Activated CD4-positive, alpha-beta memory T cell treated with anti-CD3 and anti-CD28 coated beads for 36 hours (primary cell): ENCODE measurements at places on chromosomes 13 and 19.

DNA sequence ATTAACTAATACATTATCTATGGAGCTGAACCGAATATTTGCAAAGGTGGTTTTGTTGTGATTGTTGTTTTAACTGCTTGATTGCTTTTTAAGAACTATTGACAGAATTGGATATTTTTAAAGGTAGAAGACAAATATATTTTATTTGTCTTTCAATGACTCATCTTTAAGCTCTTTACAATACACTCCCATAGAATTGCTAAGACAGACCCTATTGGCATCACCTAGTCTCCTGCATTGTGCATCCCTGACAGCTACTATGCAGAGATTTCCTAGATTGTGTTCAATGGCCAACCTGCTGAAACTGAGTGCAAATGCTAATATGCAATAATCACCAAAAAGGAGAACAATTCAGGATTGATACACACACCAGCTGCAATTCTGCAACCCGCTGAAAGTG, 19.7 kb upstream of the SCEL start:
- no peak for DNase-seq

GRCh38 chr19:23776507-23777205, 18.0 kb upstream of the ZNF681 start:
- no peak for DNase-seq

GRCh38 chr19:13160557-13160956, 10.3 kb downstream of the IER2 start:
- DNase-seq = no peak

GRCh38 chr19:2648528-2648937, 54.0 kb downstream of the GNG7 start:
- DNase-seq = peak; percentile 82

DNA sequence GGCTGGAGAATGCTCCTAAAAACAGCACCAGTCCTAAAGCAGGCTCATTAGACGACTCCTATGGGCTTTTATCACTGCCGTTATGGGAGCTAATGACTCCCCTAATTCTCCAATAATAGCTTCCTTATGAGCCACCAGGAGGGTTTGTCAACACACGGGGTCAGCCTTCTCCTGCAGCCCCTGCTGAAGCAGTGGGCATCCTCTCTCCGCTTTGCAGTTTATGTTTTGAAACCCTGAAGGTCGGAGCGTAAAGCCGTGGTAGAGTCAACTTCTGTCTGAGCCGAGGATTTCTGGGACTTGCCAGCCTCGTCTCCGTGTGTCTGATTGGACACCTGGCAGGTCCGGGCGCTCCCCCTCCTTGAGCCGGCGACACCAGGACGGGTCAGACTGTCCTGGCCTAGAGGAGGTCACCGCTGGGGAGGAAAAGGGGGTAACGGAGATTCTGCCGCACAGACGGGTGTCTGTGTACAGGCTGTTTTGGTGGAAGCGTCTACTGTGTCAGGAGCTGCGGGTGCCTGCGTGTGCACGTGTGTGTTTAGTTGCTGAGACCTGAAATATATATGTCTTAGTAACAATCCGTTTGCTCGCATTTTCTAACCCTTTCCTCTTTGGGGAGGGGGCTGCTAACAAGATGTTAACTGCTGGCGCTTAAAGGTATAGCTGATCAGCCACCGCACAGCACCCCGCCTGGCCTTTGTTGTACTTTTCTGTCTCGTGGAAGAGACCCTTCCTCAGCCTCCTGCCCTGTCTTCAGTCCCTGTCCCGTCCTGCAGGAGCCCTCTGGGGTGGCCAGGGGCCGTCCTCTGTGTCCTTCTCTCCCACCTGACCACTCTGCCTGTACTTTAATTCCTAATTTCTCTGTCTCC, 1.9 kb downstream of the KDM4B start:
- DNase-seq = peak; percentile 21

GRCh38 chr19:30890033-30890432, 459.2 kb downstream of the TSHZ3 start:
- no peak for DNase-seq

GRCh38 chr13:108326309-108326708, 56.8 kb downstream of the TNFSF13B start:
- peak; percentile 49 for DNase-seq

- DNase-seq = no peak
Measured at GRCh38 chr13:64272681-64273080, 2857.0 kb upstream of the PCDH20 start.

DNA sequence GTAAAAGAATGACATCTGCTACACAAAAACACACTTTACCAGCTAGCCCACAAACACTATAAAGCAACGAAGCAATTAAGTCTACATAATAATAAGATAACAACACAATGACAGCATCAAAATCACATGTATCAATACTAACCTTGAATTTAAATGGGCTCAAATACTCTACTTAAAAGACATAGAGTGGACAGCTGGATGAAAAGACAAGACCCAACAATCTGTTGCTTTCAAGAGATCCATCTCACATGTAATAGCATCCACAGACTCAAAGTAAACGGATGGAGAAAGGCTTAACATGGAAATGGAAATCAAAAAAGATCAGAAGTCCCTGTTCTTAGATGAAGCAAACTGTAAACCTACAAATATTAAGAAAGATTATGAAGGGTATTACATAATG, 2175.9 kb downstream of the PCDH9 start:
- no peak for DNase-seq

DNA sequence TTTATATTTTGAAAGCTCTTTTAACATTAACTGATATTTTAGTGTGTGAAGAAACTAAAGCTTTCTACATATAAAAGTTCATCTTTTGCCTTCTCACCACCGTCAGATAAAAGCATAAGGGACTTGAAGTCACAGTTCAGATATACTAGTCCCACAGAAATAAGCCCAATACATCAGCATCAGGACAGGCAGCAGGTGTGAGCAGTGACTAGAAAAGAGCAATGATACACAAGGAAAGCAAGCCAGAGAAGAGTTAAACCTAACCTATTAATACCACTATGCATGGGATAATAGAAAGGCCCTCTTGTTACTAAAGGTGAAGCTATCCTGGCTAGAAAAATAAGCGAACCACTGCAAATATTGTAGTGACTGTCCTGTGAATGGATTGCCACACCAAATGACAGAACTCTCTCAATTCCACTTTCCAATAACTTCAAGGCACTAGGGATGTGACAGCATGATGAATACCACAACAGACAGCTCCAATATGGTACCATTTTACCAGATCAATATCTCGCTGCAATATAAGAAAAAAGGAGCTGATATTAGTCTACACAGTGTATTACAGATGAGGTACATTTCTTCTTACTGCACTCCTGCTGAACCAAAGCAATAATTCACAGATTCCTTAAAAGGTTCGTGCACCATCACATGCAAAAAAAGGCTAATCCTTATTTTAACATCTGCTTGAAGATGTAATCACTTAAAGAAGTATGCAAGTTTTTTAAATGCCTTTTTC, 114.1 kb downstream of the DACH1 start:
- no peak for DNase-seq

- no peak for DNase-seq
Measured at GRCh38 chr19:31121501-31121900, 227.7 kb downstream of the TSHZ3 start.

- DNase-seq = no peak
Measured at GRCh38 chr19:47470447-47471195, 1.1 kb downstream of the SLC8A2 start.

- no peak for DNase-seq
Measured at GRCh38 chr19:32881766-32882165, 12.2 kb upstream of the SLC7A9 start.

- no peak for DNase-seq
Measured at GRCh38 chr19:44818466-44819031, 9.6 kb downstream of the BCAM start.

DNA sequence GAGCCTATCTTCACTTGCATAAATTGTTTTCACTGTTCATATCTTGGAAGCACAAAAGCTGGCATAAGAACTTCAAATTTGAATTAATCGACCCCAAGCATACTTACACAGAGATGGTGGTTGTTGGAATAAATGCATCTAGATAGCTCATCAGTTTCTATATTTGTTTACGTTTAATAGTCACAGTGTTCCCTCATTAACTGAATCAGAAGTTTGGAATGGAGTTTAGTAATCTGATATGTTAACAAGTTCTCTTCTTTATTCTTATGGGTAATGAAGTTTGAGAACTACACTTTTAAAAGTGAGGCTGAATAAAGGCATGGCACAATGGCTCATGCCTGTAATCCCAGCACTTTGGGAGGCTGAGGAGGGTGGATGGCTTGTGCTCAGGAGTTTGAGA, 886.7 kb upstream of the PCDH20 start:
- no peak for DNase-seq

DNA sequence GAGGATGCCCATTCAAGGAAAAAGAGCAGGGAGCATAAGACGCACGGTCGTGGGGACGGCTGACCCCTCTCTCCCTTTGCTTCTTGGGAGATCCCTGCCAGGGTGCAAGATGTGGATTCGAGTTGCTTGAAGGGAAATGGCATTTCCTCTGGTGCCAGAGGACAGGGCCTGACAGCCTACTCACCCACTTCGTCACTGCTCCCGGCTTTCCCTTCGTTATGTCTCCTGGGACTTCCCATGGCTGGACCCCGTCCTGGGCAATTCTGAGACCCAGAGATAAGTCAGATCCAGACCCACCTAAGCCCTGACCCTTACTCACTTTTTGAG, 1.2 kb downstream of the TBC1D17 start:
- DNase-seq = no peak

GRCh38 chr19:996051-996838, 4.0 kb upstream of the GRIN3B start:
- DNase-seq = peak; percentile 82

DNA sequence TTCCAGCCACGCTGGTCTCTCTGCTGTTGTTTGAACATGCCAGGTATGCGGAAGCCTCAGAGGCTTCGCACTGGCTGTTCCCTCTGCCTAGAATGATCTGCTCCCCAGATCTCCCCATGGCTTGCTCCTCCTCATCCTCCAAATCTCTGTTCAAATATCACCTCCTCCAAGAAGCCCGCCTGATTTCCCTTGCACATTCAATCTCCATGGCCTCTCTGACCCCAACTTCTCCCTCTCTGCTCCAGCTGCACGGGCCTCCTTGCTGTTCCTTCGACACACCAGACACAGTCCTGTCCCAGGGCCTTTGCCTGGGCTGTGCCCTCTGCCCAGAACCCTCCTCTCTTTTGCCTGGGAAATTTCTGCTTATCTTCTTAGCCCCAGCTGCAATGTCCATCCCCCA, 52.5 kb upstream of the PTPRS start:
- no peak for DNase-seq

- no peak for DNase-seq
Measured at GRCh38 chr19:5742051-5742450, 21.6 kb downstream of the CATSPERD start.

DNA sequence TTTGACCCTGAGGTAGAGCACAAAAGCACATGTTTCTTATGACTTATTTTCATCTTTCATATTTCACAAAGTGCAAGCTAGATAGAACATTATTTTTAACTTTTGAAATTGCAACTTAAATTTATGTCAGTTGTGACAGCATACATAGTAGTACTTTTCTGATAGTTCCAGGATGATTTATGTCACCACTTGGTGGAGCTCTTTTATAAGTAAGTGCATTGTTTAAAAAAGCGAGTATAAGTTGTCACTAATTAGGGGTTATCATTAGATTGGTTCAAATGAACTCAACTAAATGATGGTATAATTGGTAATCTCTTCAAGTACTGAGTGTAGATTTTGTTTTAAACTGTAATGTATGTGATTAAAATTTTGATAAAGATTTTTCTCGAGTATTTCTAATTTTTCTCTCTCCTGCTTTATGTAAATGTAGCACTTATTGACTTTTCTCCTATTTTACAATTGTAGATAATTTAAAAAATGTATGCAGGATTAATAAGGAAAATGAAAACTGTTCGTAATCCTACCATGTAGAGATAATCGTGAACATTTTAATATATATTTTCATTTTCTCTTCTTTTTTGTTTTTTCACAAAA, 31.1 kb downstream of the RB1 start:
- DNase-seq = no peak

DNA sequence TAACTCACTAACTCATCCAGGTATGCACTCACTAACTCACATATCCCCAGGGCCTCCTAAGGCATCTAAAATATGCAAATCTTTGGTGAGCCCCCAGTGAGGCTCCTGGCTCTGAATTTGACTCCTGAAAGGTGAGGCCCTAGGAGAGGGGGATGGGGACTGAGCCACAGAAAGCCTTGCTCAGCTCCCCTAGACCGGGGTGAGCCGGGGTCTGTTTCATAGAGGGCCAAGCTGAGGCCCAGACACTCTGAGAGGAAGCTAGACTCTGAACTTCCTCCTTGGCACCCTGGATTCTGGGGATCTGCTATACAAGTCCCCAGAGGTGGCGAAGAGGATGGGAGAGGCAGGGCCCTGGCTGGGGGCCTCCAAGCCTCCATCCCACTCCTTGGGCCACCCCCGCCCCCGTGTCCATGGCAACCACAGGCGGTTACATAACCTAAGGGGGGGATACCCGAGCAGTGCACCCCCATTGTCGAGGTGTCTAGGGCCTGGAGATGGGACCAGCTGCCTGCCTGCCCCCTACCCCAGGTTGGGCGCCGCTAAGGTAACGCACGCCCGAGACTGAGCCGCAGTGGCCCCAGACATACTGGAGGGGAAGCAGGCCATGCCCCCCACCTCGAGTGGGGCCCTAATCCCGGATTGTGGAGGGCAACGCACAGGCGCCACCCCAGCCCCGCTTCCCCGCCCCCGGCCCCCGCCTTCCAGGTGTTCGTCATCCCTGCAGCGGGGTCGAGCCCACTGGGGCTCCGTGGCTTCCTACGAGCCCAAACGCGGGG, 646 bp downstream of the ABHD8 start:
- no peak for DNase-seq

- no peak for DNase-seq
Measured at GRCh38 chr13:51271528-51272085, 49.4 kb downstream of the FAM124A start.

GRCh38 chr19:55624109-55625003, at the start of gene ZNF784:
Gene ZNF784, minus strand, starts transcription at chr19:55624566. Its CDS starts 5 bp downstream, at chr19:55624561.
- peak; percentile 94 for DNase-seq

GRCh38 chr19:42401365-42402303, 11.5 kb upstream of the CNFN start:
- DNase-seq = peak; percentile 78

GRCh38 chr19:23788411-23788810, 29.7 kb upstream of the ZNF681 start:
- DNase-seq = no peak

DNA sequence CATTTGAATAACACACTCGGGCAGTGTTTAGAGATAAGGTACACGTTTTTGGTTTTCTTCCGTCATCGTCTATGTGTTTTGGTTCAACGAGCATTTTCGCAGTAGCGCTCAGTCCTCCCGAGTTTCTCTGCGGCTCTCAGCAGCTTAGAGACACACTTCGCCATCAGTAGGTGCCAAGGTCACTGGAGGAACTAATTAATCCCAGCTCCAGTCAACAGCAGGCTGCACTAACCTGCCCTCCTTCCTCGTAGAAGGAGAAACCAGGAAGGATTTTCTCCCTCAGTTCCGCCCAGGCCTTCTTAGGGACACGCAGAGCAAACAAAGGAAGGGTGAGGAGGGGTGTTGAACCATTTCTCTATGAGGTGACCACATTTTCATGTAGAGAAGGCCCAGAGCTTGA, 12.6 kb downstream of the MBNL2 start:
- DNase-seq = no peak

- peak; percentile 42 for DNase-seq
Measured at GRCh38 chr19:14400951-14401431, 18.1 kb downstream of the DDX39A start.

GRCh38 chr13:100024023-100024422, 42.4 kb downstream of the ZIC2 start:
- no peak for DNase-seq

GRCh38 chr13:91053318-91054065, 294.0 kb upstream of the MIR17HG start:
- no peak for DNase-seq
